Stimulated activated CD4-positive, alpha-beta T cell treated with anti-CD3 and anti-CD28 coated beads, Interleukin-15, amount 100 ng/mL, for 1 hour (primary cell): ENCODE measurements at places on chromosomes 6 and 20.

DNA sequence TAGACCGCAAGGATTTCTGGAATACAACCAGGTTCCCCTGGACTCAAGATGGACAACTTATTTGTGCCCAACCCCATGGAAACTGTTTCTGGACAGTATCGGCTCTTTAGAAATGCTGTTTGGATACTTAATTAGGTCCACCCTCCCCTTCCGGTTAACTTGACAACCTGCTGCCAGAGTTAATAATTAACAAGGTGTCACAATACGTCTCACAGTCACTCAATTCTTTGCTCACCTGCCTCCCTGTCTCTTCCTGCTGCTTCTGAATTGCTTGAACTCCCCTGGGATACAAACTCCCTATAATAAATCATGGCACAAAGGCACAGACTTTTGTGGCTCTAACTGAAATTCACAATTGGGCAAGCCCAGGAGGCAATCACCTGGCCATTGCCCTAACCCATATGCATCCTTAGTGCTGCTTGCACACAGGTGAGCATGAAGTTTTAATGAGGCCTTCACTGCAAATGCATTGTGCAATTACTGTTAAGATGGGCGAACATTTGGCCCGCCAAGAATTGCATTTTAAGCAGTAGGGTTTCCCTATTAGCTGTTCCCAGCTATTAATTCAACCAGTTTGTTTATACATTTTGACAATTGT, 504.4 kb upstream of the NOX3 start:
- no peak for DNase-seq

- DNase-seq = no peak
These were observed 71.8 kb upstream of the CENPW start for GRCh38 chr6:126268092-126268491.

GRCh38 chr6:33848484-33848883, 44.7 kb upstream of the MLN start:
- no peak for DNase-seq

DNA sequence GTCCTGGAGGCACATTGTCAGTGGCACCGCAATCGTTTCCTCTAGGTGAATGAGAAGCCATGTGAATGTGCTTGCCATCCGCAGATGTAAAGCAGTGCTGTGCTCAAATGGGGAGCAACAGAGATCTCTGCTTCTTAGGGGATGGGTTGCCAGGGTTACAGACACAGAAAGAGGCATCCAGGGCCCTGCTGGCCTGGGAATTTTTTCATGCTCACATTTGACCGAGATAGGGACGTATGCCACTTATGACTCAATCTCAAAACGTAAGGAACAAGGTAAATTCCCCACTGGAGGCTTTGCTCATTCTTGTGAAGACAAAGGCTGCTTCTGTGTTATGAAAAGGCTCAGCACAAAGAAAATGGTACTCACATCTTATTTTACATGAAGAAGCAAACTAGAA, 11.0 kb downstream of the C6orf118 start:
- no peak for DNase-seq

GRCh38 chr6:71250099-71250602, 38.5 kb upstream of the OGFRL1 start:
- DNase-seq = no peak

GRCh38 chr20:32792316-32792715, 27.4 kb upstream of the MAPRE1 start:
- DNase-seq = peak; percentile 12

DNA sequence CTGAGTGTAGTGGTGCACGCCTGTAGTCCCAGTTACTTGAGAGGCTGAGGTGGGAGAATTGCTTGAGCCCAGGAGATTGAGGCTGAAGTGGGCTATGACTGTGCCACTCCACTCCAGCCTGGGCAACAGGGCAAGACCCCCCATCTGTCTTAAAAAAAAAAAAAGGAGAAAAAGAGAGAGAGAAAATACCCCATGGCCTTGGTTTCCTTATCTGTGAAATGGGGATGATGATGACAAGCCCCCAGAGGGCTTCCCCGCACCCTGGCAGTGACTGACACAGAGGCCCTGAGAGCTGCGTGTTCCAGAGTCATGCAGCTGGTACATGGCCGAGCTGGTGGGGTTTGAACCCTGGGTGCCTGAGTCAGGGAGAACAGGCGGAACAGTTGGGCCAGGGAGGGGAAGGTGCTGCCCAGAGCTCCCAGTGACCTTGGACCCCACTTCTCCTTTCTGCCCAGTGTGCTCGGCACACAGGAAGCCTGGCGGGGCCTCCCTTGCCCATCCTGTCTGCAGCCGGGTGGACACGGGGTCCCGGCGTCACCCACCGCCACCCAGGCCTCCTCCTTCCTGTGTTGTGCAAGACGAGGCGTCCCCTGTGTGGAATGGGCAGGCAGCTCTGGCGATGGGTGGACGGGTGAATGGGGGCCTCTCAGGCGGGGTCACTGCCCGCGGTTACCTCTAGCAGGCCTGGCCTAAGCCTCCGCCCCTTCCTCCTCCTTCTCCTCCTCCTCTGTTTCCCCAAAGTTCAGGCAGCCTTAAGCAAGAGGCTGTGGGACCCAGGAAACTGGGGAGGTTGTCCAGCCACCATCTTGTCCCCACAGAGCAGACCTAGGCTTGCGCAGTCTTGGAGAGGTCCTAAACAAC, 84.2 kb downstream of the CEBPB start:
- no peak for DNase-seq

- DNase-seq = no peak
These were observed 101.6 kb downstream of the DLL1 start for GRCh38 chr6:170189236-170189635.

- no peak for DNase-seq
These were observed 542 bp upstream of the AFG1L start for GRCh38 chr6:108294297-108294726.

DNA sequence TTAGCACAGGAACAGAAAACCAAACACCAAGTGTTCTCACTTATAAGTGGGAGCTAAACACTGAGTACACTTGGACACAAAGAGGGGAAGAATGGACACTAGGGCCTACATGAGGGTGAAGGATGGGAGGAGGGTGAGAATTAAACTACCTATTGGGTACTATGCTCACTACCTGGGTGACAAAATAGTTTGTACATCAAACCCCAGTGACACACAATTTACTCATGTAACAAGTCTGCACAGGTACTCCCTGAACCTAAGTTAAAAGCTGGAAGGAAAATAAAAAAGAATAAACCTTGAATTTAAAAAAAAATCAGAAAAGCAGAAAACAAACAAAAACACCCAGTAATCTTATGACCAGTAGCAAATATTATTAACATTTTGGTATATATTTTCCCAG, 188.6 kb downstream of the TFAP2B start:
- no peak for DNase-seq

DNA sequence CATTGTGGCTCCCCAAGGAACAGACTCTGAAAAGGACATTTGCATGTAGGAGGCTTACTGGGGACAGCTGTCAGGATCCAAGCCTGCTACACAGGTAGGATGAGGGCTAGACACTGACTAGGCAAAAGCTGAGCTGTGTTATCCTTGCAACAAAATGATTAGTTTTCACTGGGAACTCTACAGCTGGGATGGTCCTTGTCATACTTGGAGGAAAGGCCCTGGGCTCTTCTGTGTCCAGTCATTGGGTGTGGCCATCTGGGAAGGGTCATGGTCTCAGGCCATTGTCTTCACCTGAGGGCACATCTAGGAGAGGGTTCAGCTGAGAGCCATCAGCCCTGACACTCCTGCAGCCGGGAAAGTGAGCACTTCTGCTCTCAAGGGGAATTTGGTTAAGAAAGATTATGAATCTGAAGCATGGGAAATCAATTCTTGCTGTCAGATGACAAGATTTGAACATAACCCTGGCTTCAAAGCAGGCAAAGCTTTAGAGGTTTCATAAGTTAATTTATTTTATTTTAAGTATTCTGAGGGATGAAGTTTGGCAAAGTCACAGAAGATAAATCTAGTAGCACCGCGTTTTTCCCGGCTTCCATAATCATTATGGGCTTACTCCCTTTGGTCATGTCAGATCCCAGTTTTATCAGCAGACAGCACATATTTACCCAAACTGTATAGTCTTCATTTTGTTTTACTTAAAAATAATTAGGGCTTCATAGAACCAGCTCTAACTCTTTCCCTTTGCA, 78.4 kb upstream of the SLC22A23 start:
- no peak for DNase-seq

DNA sequence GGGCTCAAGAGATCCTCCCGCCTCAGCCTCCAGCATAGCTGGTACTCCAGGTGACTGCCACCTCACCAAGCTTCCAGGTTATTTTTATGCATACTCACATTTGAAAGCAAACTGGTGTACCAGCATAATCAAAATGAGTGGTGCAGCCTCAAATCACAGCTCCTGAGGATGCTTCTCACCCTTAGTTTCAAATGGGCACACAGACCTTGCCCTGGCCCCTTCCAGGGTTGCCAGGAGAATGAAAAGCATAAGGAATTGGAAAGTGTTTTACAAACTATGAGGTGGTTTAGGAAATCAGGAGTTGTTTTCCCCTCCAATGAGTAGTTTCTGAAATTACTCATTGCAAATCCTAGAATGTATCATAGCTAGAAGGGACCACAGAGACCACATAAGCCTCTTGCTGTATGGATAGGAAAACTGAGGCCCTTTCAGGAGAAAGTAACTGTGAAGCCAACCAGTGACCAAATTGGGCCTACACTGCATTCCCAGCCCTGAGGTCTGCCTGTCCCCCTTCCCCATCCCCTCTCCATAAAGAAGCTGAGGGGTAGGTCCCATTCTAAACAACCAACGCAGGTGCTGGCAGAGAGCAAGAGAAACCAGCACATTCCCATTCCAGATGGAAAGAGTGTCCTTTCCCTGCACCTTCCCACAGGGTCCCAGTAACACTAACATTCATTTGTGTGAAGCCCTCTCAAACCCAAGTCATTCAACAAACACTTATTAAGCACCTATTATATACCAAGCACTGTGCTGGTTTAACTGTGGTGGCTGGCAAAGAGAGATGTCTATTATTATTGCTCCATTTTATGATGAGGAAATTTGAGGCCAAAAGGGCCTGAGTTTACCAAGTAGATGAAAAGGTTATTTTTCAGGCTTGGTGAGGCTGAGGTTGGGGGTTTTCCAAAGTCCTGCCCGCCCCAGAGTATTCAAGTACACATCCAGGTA, 2.1 kb upstream of the E2F1 start:
- DNase-seq = no peak

- DNase-seq = no peak
These were observed 612.3 kb upstream of the BTBD3 start for GRCh38 chr20:11305406-11305805.

DNA sequence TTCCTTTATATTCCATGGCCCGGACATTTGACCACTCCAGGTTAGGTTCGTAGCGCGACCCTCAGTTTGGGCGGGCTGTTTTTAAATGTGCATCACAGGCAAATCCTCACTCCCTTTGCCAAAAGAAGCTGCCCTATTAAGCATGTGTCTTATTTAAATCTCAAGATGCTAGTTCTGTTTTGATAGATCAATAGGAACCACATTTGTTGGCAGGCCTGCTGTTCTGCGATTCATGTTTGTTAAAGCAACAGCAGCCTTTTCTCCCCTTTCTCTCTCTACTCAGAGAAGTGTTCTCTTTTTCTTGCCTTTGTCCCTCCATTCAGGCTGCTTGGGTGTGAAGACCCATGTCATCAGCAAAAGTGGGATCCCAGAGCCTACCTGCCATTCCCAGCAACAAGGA, 212.0 kb upstream of the SSTR4 start:
- no peak for DNase-seq

DNA sequence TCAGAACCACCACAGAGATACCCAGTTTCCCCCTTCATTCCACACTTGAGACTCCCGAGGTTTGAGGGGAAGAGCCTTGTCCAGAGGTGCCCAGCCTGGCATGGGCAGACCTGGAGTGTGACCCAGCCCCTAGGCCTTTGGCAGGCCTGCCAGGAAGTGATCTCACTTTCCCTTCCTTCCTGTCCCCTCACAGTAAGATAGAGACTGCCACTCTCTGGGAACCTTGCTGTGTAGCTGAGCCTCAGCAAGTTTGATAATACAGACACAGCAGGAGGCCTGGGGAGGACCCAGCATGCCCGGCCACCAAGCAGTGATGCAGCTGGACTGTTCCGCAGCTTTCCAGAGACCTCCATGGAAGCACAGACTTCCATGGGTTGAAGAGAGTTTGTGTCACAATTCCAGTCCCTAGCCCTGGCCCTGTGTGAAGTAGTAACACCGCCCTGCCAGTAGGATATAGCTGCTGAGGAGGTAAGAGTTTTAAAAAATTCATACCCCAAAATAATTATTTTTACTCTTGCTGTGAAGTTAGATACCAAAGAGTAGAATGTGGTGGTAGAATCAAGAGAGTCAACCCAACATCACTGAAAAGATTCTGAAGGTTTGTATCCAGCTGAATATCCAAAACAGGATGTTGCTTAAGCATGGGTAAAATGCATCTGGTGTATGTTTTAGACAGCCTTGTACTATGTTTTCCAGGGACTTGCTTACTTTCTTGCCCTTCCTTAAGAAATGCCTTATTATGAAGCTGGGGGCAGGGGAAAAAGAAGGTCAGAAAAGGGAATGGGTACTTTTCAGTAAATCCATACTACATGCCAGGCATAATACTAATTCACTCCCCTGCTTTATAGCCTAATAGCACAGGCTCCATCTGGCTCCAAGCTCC, 16.3 kb downstream of the PKIG start:
- no peak for DNase-seq

DNA sequence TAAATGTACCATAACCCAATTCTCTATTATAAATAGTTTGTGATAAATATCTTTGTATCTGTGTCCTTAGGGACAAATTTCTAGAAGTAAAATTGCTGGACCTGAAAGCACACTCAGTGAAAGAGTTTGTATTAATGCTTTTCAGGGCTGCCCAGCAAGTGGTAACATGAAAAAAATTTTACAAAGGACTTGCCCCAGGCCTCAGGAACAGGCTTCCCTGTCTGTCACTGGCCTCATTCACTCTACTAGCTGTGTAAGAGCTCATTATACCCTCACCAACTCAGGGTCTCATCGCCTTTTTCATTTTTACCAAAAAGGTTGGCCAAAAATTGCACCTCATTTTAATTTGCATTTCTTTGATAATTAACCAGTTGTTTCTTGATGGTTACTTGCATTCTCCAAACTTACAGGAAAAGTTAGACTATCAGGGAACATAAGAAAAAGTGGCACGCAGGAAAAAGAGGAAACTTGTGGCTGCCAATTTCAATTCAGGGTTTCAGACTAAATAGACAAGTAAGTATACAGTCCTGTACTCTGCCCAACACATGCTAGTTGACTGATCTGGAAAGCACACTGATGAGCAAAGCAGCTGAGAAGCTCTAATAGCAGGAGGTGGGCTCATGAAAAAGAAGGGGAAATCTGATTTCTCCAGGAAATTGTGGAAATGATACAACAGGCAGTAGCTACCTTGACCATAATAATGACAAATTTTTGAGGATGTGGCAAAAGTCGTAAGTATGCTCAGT, 161.5 kb downstream of the KIF6 start:
- no peak for DNase-seq

GRCh38 chr6:109304284-109305015, 77.8 kb downstream of the CD164 start:
- no peak for DNase-seq
